ENCODE measurements at places on chromosomes 5 and 9.

DNA sequence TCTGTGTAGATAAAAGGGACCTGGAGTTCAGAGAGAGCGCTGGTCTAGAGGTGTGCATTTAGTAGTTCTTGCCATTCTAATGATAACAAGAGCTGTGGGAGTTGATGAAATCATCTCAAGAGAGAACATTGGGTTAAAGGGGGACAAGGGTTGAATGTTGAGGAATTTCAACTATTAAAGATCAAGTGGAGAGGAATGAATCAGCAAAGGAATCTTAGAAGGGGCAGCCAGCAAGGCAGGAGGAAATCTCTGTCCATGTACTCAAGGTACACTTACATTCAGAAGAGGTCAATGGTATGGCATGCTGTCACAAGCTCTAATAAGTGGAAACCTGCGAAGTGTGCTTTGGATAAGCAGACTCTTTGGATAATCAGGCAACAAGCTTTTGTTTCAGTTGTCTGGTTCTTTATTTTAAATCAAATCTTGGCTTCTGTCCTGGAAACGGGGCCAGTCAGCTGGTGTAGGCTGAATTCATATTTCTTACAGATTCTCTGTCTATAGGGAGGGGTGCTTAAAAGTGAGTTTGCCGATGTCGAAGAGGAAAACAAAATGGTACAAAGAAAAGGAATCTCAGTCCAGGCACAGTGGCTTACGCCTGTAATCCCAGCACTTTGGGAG lies 320.5 kb upstream of the CD180 start:
- no peaks in the 10 kb centered on the region for H3K4me1 ChIP-seq
- no peak for DNase-seq
- H3K4me3 ChIP-seq: no peak overlapping the region
- no peaks in the 10 kb centered on the region for H3K36me3 ChIP-seq
- no peak overlapping the region for H3K27ac ChIP-seq

DNA sequence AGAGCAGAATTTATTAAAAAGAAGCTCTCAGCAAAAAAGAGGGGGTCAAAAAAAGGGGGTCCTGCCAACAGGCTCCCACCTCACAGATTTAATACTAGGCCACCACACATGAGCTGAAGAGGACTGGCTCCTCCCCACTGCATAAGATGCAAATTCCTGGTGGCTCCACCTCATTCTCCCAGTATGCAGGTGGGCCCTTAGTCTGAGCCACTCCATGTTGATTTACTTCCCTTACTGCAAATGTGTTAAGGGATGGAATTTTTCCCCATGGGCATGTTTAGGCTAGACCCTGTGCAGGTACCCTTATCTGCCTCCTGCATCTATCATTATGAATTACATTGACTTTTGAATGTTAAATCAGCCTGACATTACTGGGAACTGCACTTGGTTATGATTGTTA lies 82.9 kb downstream of the ISOC1 start:
- no peaks in the 10 kb centered on the region for H3K27me3 ChIP-seq
- H3K36me3 ChIP-seq: no peaks in the 10 kb centered on the region
- no peaks in the 10 kb centered on the region for H3K4me1 ChIP-seq
- no peak for DNase-seq
- no peak overlapping the region for H3K27ac ChIP-seq
- no peak overlapping the region for H3K4me3 ChIP-seq

DNA sequence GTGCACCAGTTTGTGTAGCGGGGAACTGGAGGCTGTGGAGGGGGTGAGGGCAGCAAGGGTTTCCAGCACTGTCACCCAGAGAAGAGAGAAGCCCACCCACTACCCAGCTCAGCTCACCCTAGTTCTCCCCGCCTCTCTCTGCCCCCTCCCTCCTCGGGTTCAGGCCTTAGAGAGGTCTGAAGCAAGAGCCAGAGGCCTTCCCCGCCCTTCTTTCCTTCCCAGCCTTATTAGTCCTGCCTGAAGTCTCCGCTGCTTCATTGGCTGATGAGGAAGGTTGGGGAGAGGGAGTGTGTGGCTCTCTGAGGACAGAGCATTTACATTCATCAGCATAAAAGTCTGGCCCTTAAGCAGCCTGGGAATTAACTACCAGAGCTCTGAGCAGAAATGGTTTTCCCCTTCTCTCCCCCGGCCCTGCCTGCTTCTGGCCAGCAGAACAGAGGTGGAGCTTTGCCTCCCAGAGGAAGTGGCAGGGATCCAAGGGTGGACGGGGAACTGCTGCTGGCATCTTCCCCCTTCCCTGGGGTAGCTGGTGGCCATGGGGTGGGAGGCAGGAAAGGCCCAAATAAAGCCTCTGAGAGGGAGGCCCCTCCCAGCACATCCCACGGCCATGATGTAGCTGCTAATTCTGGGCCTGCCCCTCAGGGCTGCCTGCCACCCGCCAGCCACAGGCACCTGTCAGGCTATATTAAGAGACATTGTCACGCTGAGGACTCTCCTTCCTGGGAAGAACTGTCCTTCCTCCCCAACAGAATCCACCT lies 4.1 kb downstream of the DNAJB5 start:
- H3K27me3 ChIP-seq: peaks cover 11% of the 10 kb centered on the region
- peaks cover 25% of the 10 kb centered on the region for H3K36me3 ChIP-seq
- H3K4me3 ChIP-seq: peak overlapping the region; percentile 37
- H3K27ac ChIP-seq: peak overlapping the region; percentile 94

DNA sequence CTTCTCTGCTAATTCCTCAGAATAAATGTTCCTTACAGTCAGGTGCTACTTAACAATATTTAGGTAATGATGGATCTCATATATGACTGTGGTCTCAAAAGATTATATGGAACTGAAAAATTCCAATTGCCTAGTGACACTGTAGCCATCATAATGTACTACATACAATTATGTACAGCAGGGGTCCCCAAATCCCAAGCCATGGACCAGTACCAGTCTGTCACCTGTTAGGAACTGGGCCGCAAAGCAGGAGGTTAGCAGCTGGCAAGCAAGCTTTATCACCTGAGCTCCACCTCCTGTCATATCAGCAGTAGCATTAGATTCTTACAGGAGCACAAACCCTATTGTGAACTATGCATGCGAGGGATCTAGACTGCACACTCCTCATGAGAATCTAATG lies 69.6 kb downstream of the NR2F1-AS1 start:
- H3K36me3 ChIP-seq: peaks cover 19% of the 10 kb centered on the region
- H3K4me1 ChIP-seq: peaks cover 40% of the 10 kb centered on the region
- DNase-seq: no peak
- no peak overlapping the region for H3K27ac ChIP-seq
- no peaks in the 10 kb centered on the region for H3K27me3 ChIP-seq
